ENCODE measurements at places on chromosomes 6 and 20. TPM values are rescaled to one million over a fixed set of nuclear protein-coding genes. Genes with fewer than 3 reads are reported as not detected.

GRCh38 chr20:41686961-41687360 is 68.8 kb upstream of the CHD6 start:
- DNase-seq = no peak

- DNase-seq = no peak
Observed at GRCh38 chr6:151885234-151885633, 77.8 kb downstream of the ESR1 start.

- no peak for DNase-seq
Observed at GRCh38 chr6:9332241-9332780, 897.0 kb upstream of the SLC35B3 start.

DNA sequence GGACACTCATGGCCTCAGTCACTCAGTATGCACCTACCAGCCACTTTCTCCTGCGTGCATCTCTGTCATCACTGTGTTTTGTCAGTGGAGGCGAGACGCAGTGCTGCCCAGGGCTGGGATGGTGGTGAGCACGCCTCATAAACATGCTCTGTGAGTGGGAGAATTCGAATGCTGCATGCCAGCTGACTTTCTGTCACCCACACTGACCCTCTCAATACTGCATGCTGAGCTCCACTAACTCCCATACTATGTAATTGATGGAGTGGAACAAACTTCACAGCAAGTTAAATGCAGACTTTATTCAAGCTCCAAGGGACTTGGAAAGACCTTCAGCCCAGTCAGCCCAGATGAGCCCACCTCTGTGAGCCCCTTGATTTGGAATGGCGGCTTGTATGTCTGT is 22.7 kb upstream of the GGTLC1 start:
- no peak for DNase-seq

DNA sequence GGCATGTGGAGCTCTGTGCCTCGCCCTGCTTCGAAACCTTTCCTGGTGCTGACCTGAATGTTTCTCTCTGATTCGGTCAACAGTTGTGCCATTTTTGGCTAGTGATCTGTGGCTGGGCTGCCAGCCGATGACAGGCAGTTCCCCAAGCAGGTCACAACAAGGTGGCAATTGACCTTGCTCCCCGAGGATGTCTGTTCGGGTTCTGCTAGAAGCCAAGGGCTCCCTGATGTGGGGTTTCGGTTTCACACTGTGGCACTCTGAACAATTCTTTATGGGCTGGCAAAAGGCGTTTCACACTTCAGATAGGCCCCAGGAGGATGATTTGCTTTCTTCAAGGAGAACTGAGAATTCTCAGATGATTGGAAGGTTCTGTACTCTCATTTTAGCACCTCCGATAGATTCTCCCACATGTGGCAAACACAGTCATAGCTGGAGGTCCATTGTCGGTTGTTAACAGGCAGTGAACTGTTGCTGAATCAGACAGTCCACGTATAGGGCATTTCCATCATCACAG is 135.6 kb downstream of the SLC24A3 start:
- no peak for DNase-seq

GRCh38 chr6:125558907-125559306 is 190.5 kb upstream of the HEY2 start:
- no peak for DNase-seq

DNA sequence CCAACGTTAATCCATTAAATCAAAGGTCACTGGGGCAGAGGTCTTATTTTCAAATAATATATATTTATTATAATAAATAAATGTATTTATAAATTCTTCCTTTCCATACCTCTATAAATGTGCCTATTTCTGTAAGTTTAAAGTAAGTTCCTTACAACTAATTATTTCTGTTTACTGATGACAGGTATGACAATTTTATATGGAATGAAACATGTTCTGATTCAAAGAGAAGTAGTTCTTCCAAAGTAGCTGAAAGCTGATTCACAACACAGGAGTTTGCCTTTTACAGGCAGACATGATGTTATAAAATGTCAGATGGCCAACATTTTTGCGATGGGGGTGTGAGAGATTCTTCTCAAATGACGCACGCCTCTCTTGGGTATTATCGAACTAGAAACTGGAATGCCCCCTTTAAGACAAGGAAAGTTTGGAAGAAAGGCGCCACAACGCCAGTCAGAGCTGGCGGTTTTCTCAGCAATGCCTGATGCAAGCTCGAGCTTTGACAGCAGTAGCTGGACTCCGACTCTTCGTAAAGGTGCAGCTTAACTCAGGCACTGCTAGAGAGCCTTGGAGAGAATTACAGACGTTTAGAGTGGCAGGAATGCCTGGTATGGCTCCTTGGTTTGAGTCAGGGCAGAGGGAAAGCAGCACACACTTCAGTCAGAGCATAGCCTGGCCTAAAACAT is 92.1 kb downstream of the FOXC1 start:
- no peak for DNase-seq

Gene RGS17
- total RNA-seq = not detected

Gene TREML1
- not detected for total RNA-seq

Gene ACOT8
- total RNA-seq = 22.6 TPM

Gene PI16
- 1.9 TPM for total RNA-seq
